ENCODE measurements at places on chromosomes 12 and 14.

DNA sequence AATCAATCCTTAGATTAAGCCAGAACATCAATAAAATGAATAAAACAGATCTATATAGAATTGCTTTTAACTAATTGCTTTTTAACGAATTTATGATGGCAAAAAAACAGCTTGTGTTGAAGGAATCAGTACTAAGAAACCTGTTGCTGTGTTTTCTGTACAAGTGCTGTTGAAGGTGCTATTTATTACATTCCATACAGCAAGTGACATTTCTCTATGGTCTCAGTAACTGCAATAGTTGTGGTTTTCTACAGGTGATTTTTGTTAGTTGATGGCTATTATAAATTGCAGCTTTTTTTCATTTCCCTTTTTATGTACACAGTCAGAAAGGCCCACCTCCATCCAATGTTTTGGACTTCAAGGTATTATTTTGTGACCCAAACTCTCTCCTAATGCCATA lies 56.6 kb downstream of the SLC2A13 start:
- peak; percentile 34 for DNase-seq

DNA sequence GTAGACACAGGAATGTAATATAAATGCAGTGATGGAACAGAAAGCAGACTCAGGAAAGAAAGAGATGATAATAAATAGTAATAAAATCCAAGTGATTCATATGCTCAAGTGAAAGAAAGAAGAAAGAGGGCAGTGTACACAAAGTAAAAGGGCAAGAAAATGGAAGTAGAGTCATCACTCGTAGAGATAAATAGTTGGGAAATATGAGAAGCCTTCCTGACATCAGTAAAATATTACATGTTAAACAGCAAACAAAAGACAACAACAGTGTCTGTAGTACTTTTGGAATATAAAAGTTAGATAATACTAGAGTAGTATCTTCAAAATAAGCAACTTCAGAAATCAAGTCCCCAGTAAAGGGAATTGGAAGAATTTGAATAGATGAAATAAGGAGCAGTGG lies 412.3 kb downstream of the RAD51B start:
- DNase-seq = no peak

- DNase-seq = peak; percentile 21
Observed at GRCh38 chr12:63802012-63802608, 22.4 kb downstream of the RXYLT1 start.

DNA sequence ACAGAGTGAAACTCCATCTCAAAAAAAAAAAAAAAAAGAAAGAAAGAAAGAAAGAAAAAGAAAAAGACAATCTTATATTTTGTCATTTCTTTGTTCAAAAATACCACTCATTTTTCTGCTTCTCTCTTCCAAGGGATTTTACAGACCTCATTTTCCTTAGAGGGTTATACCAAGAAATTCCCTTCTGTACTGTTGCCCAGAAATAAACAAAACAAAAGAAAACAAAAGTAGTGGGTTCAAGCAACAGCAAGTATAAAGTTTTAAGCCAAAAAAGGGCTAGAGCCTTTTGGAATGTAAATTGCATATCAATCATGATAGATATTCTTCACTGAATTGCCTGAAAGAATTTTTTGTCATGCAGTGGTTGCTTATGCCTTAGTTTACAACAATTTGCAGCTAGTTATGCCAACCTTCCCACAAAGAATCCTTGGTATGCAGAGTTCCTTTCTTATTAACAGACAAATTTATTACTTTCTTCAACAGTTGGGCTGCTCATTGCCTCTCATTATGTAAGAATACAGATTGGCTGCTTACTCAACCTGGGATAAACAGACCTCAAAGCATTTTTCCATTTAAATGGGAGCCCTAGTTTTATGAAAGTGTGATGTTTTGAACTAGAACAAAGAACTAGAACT lies 129.1 kb upstream of the PPFIA2 start:
- no peak for DNase-seq

DNA sequence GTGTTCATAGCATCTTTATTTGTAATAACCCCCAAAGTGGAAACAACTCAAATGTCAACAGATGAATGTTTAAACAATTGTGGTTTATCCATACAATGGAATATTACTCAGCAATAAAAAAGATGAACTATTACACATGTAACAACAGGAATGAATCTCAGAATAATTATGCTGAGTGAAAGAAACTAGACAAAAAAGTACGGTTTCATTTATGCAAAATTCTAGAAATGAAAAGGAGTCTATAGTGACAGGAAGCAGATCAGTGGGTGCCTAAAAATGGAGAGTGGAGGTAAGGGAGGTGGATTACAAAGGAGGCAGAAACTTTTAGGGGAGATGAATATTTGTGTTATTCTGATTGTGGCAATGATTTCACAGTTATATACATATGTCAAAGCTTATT lies 4.8 kb downstream of the PRKCH start:
- no peak for DNase-seq

- no peak for DNase-seq
Observed at GRCh38 chr14:32991691-32992090, 53.0 kb downstream of the NPAS3 start.

DNA sequence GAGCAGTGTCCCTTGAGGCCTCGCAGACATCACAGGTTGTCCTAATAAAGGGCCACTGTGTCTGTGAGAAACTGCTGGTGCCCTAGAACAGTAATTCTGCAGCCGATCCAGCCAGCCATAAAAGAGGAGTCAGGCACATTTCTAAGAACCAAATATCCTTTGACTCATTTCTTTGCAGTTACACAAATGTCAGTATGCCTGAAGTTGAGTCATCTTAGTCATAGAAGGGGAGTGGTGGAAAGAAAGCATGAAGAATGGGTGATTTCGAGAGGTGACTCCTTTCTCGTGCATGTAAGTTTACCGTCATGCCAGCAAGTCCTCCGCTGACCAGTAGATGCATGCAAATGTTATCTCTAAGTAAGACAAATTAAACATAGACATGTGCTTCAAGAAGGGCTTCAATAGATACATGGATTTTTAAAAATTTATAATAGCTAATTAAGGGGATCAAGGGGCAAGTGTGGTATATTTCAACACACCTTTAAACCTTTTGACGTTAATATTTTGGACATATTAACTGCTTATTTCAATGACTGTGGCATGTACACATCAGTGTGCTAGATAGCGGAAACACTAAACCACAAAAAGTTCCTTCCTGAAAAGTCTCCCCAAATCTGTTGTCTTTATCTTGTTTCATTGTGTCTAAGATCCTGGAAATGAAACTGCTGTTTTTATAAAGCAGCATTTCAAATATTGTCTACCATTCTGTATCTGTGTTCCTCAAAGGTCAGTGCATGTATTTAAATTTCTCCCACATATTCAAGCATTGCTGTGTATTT lies 497.4 kb downstream of the NPAS3 start:
- peak; percentile 7 for DNase-seq

GRCh38 chr12:113719911-113720591 lies 246.1 kb downstream of the RBM19 start:
- DNase-seq = no peak

DNA sequence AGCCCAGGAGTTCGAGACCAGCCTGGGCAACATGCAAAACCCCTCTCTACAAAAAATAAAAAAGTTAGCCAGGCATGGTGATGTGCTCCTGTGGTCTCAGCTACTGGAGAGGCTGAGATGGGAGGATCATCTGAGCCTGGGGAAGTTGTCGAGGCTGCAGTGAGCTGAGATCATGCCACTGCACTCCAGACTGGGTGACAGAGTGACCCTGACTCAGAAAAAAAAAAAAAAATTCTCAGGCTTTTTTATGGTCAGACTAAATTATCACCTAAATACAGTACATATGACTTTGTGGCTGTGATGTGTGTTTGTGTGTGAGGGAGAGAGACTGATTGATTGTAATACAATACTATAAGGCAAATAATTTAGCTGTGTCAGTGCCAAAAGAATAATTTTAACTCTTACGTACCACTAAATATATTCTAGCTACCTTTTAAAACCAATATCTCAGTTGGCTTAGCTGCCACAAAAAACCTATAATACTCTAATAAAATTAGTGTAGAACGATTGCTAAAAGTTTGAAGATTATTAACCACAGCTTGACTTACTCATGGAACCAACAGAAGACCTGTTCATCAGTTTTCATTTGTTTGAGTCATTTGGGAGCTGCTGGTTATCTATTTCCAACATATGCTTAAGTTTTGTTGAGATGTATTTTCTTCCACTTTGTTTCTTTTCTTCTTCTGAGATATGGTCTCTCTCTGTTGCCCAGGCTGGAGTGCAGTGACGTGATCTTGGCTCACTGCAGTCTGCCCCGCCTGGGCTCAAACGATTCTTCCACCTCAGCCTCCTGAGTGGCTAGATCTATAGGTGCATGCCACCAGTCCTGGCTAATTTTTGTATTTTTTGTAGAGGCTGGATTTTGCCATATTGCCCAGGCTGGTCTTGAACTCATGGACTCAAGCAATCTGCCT lies 58.0 kb downstream of the DIP2B start:
- DNase-seq = no peak
